ENCODE measurements at places on chromosomes 2 and 18.
A peak's percentile ranks its signal among the peaks of the same experiment; 100 is the strongest.

- no peak for DNase-seq
Measured at GRCh38 chr2:102181919-102182635, 4.7 kb upstream of the IL1RL2 start.

DNA sequence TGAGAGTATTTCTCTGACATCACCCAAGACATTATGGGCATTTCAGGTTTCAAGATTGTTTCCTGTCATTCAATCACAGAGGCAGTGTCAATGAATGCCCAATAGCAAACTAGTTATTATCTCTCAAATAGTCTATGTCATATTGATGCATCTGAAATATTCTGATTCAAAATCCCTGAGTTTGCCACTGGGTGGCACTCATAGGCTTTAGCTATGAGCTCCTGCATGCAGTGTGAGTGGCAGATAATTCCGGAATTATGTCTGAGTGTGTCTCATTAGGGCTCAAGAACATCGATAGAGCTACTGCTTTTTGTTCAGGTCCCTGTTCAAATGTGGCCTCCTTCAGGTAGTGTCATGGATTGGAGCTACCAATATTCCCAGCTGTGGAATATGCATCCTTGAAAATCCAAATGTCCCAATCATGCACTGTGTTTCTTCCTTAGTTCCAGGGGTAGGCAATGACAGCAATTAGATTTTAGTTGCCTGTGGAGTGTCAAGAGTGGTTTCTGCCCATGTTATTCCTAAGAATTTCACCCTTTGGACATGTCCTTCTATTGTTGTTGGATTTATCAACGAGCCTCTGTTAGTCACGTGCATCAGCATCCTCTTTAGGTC, 7.8 kb upstream of the OR6B3 start:
- peak; percentile 78 for DNase-seq

GRCh38 chr2:102144128-102144527, 1.6 kb downstream of the IL1R1 start:
- DNase-seq: no peak

DNA sequence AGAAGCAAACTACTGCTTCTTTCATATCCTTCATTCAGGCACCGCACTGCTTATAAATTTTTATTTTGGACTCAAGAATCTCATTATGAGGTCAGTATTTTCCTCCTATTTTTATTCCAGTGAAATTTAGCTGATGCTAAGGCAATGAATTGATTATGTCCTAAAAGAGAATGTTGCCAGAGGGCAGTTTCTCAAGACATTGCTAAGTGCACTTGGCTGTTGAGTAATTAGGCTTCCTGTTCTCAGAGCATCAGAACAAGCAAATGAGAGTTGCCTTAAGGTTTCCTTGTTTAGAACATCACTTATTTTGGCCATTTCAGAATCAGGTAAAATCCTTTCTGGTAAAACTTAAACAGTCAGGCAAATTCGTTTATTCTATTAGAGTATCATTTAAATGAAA, 548.6 kb upstream of the ZEB2 start:
- no peak for DNase-seq

DNA sequence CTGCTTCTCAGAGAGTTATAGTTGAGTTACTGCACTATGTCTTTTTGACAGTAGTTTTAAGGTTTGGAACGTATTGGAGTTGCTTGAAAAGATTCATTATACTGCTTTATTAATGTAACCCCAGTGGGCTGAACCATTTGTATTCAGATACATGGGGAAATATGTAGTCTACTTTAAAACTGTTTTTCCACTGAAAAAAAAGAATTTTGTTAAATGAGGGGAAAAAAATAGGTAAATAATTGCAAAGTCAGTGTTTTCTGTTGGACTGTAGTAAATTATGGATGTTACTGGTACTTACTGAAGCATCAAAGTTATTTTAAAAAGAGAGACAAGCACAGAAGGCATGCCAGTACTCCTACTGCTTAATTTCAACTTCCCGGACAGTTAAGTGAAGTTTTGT, 36.4 kb downstream of the ZC3H15 start:
- DNase-seq: no peak

DNA sequence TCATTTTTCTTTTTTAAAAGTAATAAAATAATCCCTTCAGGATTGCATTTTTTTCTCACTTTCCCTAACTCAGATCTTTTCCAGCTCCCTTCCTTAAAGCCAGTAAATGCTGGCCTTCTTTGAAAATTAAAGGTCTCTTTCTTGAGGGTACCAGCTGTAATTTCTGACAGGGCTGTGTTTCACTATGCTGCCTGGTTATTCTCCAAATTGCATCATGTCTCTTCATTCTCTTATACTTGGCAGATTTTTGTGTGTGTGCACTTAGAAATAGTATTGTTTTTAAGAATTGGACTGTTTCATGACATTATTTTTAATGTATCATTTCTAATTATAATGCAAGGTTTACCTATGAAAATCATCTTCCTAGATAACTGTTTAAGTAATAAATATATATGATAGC, 72.0 kb upstream of the EPB41L5 start:
- DNase-seq: no peak

GRCh38 chr2:111668274-111668616, 215.7 kb downstream of the ANAPC1 start:
- no peak for DNase-seq

DNA sequence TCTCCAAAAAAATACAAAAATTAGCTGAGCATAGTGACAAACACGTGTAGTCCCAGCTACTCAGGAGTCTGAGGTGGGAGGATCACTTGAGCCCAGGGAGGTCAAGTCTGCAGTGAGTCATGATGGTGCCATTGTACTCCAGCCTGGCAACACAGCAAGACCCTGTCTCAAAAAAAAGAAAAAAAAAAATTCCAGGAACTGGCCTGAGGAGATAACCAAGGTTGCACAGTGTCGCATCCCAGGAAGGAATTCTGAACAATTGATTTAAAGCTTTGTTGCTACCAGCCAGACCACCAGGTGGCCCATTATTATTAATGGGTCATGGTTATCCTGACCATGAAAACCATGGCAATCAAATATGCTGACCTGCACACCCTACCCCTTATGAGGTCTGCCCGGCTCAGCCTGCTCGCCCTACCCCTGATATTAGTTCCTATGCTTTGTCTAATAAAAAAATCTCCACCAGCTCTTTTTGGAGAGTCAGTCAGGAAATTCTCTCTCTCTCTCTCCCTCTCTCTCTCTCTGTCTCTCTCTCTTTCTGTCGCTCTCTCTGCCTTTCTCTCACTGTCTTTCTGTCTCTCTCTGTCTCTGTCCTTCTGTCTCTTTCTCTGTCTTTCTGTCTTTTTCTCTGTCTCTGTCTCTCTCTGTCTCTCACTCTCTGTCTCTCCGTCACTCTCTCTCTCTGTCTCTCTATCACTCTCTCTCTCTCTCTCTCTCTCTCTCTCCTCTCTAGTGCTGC, 73.7 kb downstream of the NCAPH start:
- no peak for DNase-seq

- DNase-seq: no peak
Measured at GRCh38 chr2:222945887-222946286, 85.1 kb downstream of the ACSL3 start.

DNA sequence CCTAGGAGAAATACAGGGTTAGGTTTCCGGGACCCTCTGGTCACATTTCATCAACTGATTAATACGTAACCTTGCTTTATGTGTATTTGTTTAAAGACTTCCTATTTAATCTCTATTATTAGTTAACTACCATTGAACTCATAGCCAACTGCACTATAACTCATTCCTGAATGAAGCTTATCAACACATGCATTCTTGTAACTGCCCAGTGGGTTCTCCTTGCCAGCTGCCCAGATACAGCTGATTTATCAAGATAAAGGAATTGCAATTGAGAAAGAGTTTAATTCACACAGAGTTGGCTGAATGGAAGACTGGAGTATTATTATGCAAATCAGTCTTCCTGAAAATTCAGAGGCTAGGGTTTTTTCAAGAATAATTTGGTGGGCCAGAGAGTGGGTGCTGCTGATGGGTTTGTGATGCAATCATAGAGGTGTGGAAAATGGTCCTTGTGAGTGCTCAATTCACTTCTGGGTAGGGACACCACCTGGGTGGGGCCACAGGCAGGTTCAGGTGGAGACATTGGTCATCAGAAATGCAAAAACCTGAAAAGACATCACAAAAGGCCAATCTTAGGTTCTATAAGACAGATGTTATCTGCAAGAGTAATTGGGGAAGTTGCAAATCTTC, 21.1 kb upstream of the NOSTRIN start:
- DNase-seq: peak; percentile 80

- no peak for DNase-seq
Measured at GRCh38 chr2:32136097-32136496, 29.6 kb upstream of the SLC30A6 start.

DNA sequence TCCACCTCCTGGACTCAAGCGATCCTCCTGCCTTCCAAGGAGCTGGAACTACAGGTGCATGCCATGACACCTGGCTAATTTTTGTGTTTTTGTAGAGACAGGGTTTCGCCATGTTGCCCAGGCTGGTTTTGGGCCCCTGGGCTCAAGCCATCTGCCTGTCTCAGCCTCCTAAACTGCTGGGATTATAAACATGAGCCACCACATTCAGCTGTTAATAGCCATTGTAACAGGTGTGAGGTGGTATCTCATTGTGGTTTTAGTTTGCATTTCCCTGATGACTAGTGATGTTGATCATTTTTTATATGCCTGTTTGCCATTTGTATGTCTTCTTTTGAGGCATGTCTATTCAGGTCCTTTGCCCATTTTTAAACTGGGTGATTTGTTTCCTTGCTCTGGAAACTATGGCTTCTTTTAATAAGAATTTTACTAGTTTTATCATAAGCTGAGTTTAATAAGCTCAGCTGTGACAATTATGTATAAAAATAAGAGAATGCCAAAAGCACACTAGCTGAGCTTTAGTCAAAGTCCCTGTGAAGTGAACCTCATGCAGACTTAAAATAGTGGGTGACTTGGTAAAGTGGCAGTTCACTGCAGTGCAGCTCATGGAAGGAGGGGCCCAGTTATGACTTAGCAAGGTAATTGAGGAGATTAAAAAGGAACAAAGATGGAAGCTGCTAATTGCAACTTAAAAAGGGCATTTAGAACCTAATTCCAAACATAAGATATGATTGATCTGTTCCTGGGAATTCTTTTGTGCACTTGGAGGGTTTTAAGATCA, 465.1 kb downstream of the TGIF1 start:
- peak; percentile 52 for DNase-seq

GRCh38 chr2:148130581-148130980, 109.7 kb downstream of the MBD5 start:
- no peak for DNase-seq

- no peak for DNase-seq
Measured at GRCh38 chr2:228507231-228507824, 325.8 kb upstream of the SPHKAP start.

DNA sequence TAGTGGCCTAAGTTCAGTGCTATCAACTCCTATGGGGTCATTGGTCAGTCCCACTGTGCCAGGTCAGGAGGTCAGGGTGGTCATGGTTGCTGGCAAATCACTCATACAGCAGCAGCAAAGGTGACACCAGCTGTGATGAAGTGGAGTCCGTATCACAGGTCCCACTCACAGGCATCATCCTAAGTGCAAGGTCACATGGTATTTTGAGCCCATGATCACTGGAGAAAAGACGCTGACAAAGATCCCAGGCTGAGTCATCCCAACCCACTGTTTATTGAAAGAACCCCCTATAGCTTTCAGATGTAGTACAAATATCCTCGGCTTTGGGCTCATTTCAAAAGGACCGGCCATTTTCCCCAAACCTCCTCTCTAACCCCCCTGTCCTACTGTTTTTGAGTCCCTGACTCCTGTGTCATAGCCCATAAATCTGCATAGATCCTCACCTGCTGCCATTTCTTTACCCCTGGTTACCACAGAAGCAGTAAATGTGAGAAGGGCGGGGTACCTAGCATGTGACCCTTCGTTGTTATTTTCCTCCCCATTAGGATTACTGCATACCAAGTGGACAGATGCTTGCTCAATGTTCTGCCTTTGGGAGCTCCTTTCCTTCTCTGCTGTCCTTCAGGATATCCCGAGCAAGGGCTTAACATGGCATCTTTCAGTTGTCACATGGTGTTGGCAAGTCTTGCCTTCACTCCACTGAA, 107.7 kb downstream of the COL6A3 start:
- DNase-seq: no peak

DNA sequence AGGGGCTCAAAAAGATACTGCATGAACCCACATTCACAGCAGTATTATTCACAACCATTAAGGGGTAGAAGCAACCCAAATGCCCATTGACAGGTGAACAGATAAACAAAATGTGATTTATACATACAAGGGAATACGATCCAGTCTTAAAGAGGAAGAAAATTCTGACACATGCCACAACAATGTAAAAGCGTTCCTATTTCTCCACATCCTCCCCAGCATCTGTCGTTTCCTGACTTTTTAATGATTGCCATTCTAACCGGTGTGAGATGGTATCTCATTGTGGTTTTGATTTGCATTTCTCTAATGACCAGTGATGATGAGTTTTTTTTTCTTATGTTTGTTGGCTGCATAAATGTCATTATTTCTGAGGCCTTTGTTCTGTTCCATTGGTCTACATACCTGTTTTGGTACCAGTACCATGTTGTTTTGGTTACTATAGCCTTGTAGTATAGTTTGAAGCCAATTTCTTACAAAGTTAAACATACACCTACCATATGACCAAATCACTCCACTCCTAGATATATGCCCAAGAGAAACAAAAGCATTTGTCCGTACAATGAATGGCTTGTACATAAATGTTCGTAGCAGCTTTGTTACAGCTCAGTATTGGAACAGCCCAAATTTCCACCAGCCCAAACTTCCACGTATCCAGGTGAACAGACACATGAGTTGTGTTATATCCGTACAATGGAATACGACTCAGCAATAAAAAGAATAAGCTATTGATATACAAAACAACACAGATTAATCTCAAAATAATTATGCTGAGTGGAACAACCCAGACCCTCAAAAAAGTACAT, 85.1 kb downstream of the TMEM131 start:
- DNase-seq: peak; percentile 44

- DNase-seq: no peak
Measured at GRCh38 chr2:176081837-176082524, 1.8 kb downstream of the EVX2 start.

GRCh38 chr2:25938345-25938744, 44.0 kb downstream of the KIF3C start:
- DNase-seq: no peak

GRCh38 chr18:59957957-59958356, 58.2 kb downstream of the PMAIP1 start:
- peak; percentile 96 for DNase-seq

DNA sequence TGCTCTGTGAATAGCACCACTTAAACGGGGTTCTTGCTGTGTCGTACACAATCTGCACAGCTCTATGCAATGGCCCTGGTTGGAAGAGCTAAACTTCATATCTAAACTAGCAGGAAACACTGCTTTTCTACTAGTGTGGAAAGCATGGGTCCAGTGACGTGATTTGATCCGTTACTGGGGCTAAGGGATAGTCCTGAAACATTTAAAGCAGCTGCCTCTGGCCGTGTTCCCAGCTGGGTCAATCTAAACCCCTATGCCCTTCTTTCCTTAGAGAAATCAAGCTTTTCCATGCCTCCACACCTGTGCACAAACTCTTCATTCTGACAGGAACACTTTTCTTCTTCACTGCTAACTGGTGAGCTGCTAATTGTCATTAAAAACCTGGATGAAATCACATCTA, 5.4 kb upstream of the IGFBP5 start:
- no peak for DNase-seq

Measured in hematopoietic multipotent progenitor cell treated with erythropoietin and hydrocortisone succinate and interleukin-3 and kit ligand, for 4 days (in vitro differentiated cells).